ENCODE measurements at places on chromosomes 1 and 21. TPM values are rescaled to one million over a fixed set of nuclear protein-coding genes. Genes with fewer than 3 reads are reported as not detected.

SYNC gene
- polyA plus RNA-seq, result 1.7 TPM

NPPB gene
- not detected for polyA plus RNA-seq

ZSCAN20 gene
- polyA plus RNA-seq, result 5.4 TPM

PROK1 gene
- 0.39 TPM for polyA plus RNA-seq

TIE1 gene
- 50.4 TPM for polyA plus RNA-seq

IFNAR2 gene
- 13.0 TPM for polyA plus RNA-seq

SDC3 gene
- 25.4 TPM for polyA plus RNA-seq

TLCD4 gene
- polyA plus RNA-seq, result 7.9 TPM

CLEC20A gene
- polyA plus RNA-seq, result 0.32 TPM

KCNT2 gene
- polyA plus RNA-seq, result 12.7 TPM

NECTIN4 gene
- 1.9 TPM for polyA plus RNA-seq

DNA sequence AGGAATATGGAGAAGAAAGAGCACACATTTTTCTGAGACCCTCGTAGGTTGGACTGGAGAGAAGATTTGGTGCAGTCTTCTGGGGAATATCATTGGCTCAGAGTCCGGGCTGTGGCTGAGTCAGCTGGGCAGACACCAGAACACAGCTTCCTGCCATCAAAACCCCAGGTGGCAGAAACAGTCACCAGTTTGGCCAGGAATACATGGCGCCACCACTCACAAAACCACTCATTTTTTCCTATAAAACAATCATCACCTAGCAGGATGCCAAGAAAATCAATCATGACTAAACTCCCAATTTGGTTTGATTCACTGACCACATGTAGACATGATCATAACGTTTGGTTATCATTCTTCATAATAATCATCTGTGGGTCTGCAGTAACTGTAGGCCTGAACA is 178.1 kb upstream of the PBX1 start:
- no peak for DNase-seq

DNA sequence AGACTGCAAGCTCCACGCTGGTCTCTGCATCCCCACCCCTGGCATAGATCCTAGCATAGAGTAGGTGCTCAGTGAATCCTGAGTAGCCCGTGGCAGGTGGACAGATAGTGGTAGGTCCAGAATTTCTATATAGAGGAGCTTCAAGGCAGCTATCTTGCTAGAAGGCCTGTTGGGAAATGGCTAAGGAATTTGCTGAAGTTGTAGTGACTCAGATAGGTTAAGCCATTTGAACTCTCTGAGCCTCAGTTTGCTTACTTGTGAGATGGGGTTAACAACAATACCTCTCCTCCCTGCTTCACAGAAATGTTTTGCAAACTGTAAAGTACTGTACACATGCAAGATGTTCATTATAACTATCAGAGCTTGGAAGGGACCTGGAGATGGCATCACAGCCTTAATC is 23.4 kb upstream of the EPHB2 start:
- no peak for DNase-seq

GRCh38 chr1:8077602-8078001 is 51.5 kb upstream of the ERRFI1 start:
- no peak for DNase-seq

GRCh38 chr1:7420098-7420445 is 351.0 kb upstream of the VAMP3 start:
- DNase-seq, result no peak

GRCh38 chr1:116680752-116681151 is 13.2 kb upstream of the IGSF3 start:
- no peak for DNase-seq

- no peak for DNase-seq
These were observed 38.0 kb upstream of the TIAM1 start for GRCh38 chr21:31382060-31382459.

DNA sequence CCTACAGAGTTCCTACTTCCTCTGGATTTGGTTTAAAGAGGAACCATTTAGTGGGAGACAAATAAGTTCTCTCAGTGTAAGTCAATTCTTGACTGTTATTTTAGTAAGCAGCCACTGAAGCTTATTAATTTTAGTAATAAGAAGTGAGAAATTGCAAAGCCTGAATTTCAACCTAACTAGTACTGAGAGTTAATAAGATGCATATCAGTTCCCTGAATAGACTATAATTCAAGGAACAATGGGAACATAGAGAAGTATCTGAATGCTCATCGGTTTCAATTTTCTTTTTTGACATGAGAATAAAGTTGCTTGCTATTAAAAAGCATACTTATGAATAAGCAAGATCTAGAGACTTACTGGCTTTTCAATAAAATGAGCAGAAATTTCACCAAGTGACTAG is 8.0 kb upstream of the PPT1 start:
- no peak for DNase-seq

GRCh38 chr1:232524056-232524455 is 105.9 kb downstream of the SIPA1L2 start:
- no peak for DNase-seq

DNA sequence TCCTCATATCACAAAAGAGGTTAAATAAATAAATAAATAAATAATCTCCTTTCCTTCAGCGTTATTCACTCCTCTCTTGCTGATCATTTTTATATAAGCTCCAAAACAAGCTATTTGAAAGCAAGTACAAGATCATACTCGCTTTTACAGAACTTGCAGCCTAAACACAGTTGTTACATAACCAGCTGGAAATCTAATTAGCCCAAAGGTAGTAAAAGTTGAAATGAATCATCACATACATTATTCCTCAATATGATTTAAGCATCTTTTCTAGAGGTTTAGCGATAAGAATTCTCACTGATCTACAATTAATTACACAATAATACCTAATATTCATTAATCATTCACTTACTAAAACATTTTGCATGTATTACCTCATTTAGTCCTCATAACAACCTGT is 160.2 kb downstream of the COP1 start:
- DNase-seq, result no peak

DNA sequence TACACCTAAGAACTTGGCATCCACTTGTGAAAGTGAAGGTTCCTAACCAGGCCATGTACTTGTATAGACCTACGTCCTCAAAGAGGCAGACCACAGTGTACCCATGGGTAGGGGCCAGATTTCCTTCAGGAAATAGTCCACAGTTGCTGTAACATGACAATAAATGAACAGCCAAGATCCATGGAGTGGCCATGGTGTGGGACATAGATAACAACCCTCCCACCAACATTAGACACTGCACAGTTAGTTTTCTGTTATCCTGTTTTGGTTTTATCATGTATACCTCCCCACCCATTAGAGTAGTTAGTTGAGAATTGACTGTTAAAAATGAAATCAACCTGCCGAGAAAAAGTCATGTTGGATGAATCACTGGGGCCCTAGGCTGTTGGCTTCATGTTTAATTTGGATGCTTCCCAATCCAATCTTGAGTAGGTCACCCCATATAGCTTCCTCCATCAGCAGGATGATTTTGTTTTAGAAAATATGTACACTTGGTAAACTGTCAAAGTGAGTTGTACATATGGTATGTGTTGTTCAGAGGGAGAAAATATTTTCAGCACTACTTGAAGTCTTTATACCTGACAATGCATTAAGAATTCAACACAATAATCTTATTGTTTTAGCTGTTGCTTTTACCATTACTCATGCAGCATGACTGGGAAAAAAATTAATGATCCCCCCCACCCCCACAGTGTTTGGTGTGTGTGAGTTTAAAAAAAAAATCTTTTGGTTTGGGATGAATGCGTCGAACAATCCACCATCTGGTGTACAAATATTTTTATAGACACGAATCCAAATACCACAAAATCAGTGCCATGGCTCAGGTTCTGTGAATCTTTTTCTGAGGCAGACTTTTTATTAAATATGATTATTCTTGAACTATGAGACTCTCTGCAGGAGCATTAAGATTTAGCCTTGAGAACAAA is 88.3 kb upstream of the ARHGAP29 start:
- no peak for DNase-seq

DNA sequence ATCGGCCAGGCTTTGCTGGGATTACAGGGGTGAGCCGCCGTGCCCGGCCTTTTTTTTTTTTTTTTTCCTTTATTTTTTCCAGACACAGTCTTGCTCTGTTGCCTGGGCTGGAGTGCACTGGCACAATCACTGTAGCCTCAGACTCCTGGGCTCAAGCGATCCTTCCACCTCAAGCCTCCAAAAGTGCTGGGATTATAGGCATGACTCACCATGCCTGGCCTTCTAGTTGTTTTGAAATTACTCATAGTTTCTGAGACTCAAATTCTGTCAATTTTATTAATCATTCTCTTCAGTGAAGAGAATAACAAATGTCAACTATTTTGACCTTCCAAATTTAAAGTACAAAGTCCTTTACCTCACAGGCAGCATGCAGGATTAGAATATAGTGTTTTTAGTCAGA is 374.5 kb downstream of the PLA2G4A start:
- no peak for DNase-seq

- no peak for DNase-seq
These were observed 19.7 kb upstream of the SUMO3 start for GRCh38 chr21:44837537-44837936.

DNA sequence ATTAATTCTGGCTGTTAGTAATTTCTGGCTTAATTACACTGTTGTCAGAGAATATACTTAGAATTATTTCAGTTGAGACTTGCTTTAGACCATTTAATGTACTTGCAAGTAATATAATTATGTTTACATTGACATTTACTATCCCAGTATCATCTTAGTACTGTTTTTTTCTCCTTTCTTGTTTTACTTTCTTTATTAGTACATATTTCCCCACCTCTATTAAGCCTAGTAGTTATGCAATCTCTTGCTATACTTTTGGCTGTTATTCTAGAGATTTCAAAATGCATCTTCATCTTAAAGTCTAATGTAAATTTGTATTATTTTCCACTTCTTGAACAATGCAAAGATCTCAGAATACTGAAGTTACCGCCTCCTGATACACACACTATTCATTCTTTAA is 24.4 kb downstream of the BRWD1 start:
- DNase-seq, result no peak

- no peak for DNase-seq
These were observed 22.9 kb downstream of the PTPRU start for GRCh38 chr1:29258976-29259801.

- DNase-seq, result no peak
These were observed 192.9 kb downstream of the RHOU start for GRCh38 chr1:228927946-228928898.

All from right renal pelvis (tissue), 4 donors.